ENCODE measurements at places on chromosomes 6 and 20.

- DNase-seq, result no peak
Measured at GRCh38 chr20:58342104-58342945, 32.8 kb downstream of the RAB22A start.

GRCh38 chr6:128516514-128516898 is 3.9 kb downstream of the PTPRK start:
- no peak for DNase-seq

- DNase-seq, result no peak
Measured at GRCh38 chr6:25138934-25139415, 140.2 kb upstream of the CARMIL1 start.

DNA sequence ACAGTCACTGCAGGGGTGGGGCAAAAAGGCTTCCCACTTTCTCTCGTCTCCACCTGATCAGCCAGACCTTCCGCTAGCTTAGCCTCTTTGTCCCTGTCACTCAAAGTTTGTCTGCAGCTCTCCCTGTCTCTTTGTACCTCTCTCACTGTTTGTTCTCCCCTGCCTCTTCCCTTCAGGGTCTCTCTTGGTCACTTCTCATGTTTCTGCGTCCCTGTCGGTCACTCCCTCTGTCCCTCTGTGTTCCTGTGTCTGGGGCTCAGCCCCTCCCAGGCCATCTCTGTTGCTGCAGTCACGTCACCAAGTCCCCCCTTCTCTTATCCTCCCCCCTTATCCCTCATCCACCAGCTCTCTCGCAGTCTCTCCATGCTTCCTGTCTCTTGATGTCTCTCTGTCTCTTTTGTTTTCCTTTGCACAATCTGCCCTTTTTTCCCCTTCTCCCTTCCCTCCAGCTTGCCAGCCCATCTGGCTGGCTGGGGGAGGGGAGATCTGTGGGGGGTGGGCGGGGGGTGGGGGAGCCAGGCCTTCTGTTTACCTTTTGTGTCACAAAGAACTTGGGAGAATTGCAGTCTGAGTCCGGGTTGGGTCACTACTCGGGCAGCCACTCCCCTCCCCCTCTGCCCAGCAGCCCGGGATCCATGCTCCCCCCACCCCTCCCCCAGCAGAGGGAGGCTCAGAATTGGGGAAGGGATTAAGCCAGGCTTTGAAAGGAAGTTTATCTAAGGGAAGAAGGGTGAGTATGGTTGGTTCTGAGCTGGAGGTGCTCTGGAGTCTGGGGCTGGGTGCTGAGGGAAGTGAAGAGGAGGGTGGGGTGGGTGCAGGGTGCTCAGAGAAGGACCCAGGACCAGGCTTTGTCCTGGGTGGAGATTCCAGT is 32.3 kb downstream of the FOXP4 start:
- DNase-seq, result no peak

DNA sequence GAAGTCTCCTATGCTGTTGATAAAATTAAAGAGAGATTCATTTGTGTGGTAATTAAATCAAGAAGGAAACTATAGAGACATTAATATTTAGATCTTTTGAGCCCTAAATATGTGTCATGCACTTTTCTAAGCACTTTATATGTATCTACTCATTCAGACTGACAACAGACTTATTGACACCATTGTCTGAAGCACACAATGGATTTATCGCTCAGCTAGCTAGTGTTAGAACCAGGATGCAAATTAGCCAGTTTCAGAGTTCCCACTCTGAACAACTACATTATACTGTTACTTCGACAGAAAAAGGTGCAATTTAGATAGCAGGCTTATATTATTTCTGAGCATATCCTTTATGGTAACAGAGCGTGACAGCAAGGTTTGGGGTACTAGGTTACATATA is 27.7 kb upstream of the KIAA0408 start:
- no peak for DNase-seq

DNA sequence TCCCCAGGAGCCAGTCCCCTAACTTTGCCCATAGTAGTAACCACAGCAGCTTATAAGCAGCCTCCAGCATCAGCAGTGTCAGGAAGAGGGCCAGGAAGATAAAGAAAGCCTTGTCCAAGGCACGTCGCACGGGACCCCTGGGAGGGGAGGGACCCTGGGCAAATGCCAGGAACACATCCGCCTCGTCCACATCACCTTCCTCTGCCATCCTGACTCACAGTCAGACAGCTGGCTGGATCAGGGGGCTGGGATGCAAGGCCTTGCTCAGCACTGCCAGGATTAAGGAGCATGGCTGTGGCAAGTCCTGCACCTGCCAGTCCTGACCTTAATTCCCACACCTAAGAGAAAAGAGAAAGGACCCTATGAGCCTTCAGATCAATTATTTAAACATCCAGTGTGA is 11.5 kb upstream of the ZBTB22 start:
- no peak for DNase-seq

GRCh38 chr6:169775321-169775720 is 23.9 kb downstream of the ERMARD start:
- no peak for DNase-seq

- DNase-seq, result peak; percentile 97
Measured at GRCh38 chr6:47034926-47035325, 7.2 kb downstream of the ADGRF1 start.

DNA sequence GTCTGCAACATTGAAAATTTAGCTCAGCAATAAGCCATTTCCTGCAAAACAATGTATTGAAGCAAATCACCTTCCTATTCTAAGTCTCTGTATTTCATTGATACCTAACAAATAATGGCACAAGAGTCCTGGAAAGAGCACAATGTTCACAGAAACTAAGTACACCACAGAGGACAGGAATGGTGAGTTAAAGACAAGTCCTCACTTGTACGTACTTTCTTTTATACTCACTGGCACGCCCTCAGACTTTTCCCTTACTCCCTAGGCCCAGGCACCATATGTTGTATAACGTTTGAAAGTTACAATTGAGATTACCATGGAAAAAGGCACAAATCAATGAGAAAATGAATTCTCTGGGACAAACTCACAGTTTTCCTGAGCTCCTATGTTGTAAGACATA is 683.0 kb upstream of the MANEA start:
- no peak for DNase-seq

- no peak for DNase-seq
Measured at GRCh38 chr6:139378226-139378625, 3.8 kb upstream of the CITED2 start.

DNA sequence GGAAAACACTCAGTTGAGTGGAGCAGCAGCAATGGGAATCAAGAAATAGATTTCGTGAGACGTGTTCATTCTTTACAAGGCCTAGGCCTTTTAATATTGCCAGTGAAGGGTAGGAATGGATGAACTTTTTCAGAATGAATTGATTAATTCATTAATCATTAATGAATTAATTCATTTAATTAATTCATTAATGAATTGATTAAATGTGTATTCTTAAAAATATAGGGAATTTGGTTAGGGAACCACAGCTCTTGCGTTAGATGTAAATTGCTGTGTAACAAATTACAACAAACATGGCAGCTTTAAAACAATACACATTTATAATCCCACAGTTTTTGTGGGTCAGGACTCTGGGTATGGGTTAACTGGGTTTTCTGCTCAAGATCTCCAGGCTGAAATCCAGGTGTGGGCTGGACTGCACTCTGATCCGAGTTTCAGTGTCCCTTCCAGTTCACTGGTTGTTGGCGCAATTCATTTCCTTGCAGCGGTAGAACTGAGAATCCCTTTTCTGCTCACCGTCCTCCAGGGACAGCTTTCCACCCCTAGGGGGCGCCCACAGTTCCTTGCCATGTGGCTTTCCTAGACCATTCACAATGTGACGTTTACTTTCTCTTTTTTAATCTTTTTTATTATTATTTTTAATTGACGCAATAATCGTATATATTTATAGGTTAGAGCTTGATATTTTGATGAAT is 32.8 kb upstream of the BCAS1 start:
- no peak for DNase-seq

DNA sequence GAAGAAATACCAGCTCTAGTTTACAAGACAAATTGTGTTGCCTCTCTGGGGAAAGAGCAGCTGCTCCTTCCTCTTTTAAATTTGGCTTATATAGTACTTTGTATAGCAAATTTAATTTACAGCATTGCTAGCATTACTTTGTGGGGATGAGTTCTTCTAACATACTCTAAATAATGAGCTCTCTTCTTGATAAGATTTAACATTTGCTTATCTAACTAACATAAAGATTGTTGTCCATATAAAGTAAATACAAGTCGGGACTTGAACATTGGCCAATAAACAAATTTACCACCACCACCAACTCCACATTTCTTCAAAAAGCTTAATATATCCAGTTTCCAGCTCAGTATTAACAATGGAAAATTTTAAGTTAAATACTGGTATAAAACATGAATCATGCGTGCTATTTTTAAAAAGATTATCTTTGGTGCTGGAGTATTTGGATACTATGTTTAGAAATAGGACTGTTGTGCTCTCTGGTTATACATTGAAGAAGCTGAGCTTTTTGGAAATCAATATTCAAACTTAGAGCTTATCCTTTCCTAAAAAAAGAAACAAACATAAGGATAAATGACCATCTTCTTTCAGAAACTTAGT is 1146.9 kb upstream of the GJE1 start:
- no peak for DNase-seq

- DNase-seq, result no peak
Measured at GRCh38 chr6:28357036-28357435, 7.3 kb downstream of the ZKSCAN3 start.

DNA sequence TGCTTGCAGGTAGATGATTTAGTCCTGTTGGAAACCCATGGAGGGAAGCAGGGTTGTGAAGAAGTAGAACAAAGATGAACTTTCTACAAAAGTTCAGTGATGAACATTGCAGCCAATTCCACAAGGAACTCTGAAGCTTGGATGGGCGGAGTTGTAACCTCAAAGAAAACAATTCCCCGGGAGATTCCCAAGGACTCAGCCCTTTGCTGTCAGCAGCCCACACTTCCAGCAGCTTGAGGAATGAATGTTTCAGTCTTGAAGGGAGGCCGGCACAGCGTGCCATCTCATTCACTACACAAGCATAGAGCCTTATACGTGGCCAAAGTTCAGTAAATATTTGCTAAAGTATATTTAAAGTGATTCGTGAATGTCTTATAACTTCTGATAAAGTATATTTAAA is 269.4 kb downstream of the NKAIN2 start:
- DNase-seq, result no peak

DNA sequence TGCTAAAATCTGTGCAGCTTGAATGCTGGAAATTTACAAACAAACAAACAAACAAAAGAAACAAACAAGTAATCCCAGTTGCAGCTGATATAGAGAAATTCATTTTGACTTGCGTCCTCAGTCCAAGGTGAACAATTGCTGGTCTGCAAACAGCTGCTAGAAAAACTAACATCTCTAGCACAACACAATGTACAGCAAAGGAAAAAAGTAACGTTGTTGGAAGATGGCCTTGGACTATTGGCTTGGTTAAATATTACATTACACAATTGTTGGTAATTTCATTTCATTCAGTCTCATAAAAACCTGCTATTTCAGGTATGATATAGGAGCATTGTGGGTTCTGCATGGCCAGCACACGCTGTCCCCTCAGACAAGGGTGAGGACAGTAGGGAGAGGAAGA is 50.0 kb downstream of the STMND1 start:
- no peak for DNase-seq

- no peak for DNase-seq
Measured at GRCh38 chr6:160931378-160932310, 59.9 kb upstream of the MAP3K4 start.

DNA sequence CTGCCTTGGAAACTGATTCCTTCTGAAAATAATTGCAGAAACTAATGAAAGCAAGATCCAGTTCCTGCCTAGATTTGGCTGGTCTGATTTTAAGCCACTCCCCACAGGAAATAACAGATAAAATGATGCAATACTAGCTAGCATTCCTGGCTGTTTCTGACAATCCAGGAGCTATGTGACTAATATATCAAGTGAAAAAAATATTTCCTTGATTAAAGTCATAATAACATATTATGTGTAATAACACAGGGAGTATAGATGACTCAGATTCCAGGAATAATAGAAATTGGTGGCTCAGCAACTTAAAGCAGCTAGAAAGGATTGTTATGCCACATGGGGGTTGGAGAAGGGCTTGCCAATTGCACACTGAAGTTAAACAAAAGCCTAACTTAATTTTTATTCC is 182.7 kb upstream of the SALL4 start:
- peak; percentile 93 for DNase-seq

DNA sequence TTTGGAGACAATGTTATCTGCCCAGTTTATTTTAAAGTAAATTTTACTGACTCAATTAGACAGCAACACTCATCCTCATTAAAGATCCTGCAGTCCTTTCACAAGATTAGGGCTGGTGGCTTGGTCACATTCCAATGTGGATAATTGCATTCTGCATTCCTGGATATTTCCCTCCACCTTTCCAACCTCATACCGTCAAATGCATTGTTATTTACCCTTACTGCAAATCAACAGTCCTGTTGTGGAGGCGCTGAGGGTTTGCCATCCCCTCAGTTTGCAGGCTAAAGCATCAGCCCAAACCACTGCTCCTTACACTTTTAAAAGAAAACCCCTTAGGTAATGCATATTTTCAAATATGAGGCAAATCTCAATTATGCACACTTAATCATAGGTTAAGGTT is 5.4 kb downstream of the CITED2 start:
- DNase-seq, result peak; percentile 26

DNA sequence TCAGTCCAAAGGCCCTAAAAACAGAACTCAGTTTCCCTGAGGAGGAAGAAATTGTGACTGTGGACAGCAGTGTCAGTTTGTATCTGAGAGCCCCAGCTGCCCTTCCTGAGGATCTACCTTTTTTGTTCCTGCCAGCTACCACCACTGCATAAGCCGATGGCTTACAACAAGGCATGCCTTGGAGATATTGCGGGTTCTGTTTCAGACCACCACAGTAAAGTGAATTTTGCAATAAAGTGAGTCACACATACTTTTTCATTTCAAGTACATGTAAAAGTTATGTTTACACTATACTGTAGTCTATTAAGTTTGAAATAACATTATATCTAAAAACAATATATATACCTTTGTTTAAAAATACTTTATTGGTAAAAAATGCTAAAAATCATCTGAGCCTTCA is 9.6 kb upstream of the CST3 start:
- DNase-seq, result no peak

DNA sequence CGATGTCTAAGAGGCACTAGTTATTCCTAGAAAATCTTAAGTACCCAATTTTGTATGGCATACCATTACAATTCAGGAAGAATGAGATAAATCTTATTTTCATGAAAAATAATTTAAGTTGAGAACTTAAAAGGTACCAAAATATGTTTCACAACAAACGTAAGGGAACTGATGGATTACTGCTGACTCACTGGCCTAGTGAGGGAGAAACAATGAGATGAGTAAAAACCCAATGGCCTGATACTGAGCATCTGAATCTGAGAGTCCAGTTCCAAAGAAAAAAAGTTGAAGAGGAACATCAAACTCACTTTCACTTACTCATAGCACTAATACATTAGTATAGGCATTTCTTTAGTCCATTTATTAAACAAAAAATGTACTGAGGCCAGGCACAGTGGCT is 56.0 kb downstream of the MDN1 start:
- peak; percentile 3 for DNase-seq

GRCh38 chr20:25223765-25224720 is 23.8 kb upstream of the PYGB start:
- DNase-seq, result no peak

Data from GM04504 (cell line).